NCI-H187 (cell line): ENCODE measurements at places on chromosomes 12 and 14.
A peak's percentile ranks its signal among the peaks of the same experiment; 100 is the strongest.

- DNase-seq, result no peak
Observed at GRCh38 chr14:93648440-93649168, 139.7 kb downstream of the PRIMA1 start.

- no peak for DNase-seq
Observed at GRCh38 chr12:27243006-27243405, 1.1 kb upstream of the STK38L start.

- DNase-seq, result no peak
Observed at GRCh38 chr12:131867471-131867870, 27.0 kb upstream of the ULK1 start.

DNA sequence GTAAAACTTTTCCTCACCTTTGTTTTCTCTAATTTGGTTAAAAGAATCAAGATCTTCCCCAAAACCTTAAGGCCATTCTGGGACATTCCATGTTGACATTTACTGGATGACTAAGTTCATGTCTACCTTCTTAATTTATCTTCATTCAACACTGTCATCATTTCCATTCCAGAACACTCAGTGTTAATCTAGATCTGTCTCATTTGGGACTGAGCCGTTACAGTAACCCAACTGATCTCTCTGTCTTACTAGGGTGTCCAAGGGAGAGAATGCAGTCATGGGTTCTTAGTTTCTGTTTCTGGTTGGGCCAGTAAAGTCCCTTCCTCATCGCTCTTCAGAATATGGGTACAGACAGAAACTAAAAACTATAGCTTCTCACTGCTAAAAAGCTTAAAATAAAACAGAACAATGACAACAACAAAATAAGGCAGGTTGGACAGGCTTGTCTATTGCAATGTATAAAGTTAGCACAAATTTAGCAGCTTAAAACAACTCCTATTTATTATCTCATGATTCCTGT lies 144.8 kb downstream of the ASCL1 start:
- DNase-seq, result no peak

- DNase-seq, result no peak
Observed at GRCh38 chr12:66164349-66164821, 5.4 kb downstream of the TMBIM4 start.

GRCh38 chr12:100490056-100490455 lies 16.4 kb downstream of the NR1H4 start:
- DNase-seq, result no peak

- DNase-seq, result no peak
Observed at GRCh38 chr12:1650260-1650977, 21.4 kb downstream of the WNT5B start.

DNA sequence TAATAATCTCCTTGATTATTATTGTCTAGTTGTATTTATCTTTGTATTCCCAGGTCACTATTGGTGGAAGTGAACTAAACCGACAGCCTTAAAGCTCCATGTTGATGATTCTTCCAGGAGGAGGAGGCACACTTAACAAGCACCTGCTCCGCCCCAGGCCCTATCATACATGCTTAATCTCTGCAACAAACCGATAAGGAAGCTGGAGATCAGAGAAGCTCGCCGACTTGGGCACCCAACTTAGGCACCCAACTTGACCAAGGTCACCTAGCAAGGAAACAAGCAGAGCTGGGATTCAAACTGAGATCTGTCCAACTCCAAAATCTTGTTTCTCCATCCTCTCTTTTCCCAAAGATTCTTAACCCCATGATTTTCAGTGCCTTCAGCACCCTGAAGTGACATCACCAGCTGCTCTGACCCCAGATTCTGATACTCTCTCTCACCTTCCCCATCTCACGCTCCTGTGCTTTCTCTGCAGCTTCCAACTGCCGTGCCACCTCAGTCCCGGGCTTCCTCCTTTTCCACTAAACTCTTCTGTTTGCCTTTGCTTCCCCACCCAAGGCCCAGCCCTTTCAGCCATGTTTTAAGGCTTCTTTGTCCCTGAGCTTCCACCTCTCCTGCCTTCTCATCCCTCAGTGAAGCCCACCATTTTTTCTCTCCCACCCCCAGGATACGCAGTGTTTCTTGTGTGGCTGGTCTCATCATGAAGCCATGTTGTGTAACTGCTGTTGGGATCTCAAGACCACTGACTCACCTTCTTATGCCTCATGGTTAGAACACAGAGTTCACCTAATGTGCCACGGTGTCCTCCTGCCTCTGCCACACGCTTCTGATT lies 6.6 kb upstream of the KRT18 start:
- DNase-seq, result no peak

DNA sequence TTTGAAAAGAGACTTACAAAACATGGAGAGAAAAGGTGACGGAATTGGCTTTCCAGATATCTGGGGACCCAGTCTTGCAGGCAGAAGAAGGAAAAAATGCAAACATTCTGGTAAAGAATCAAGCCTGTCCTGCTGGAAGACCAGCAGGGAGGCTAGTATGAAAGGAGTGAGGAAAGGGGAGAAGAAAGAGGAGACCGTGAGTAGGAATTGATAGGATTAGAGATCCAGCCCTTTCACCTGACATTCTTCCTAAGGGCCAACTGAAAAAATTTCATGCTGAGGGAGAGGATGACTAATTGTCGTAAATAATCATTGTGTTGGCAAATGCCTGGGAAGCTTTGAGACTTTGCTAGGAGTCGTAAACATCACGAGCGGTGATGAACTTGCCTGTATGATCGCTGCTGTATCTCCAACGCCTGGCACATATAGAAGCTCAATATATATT lies 12.1 kb downstream of the BHLHE41 start:
- no peak for DNase-seq

DNA sequence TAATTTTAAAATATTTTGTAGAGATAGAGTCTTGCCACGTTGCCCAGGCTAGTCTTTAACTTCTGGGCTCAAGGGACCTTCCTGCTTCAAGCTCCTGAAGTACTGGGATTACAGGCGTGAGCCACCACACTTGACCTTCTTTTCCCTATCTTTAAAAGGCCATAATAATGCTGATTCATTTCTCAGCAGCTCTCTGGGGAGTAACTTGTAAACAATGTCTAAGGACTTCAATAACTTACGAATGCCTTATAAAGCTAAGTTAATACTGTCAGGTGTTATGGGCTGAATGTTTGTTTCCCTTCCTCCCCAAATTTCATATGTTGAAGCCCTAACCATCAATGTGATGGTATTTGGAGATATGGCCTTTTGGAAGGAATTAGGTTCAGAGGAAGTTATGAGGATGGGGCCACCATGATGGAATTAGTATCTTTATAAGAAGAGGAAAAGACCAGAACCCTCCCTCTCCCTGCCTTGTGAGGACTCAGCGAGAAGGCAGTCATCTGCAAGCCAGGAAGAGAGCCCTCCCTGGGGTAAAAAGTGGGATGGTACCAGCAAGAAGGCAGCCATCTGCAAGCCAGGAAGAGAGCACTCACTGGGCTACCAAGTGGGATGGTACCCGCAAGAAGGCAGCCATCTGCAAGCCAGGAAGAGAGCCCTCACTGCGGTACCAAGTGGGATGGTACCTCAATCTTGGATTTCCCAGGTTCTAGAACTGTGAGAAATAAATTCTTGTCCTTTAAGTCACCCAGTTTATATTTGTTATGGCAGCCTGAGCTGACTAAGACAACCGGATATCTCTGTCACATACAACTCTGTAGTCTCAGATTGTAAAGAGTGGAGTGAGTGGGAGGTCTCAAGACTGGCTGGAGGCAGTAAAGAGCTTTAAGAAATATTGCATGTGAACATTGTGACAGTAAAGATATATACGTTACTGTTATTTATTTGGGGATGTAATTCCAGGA lies 16.3 kb upstream of the YBX3 start:
- DNase-seq, result no peak

DNA sequence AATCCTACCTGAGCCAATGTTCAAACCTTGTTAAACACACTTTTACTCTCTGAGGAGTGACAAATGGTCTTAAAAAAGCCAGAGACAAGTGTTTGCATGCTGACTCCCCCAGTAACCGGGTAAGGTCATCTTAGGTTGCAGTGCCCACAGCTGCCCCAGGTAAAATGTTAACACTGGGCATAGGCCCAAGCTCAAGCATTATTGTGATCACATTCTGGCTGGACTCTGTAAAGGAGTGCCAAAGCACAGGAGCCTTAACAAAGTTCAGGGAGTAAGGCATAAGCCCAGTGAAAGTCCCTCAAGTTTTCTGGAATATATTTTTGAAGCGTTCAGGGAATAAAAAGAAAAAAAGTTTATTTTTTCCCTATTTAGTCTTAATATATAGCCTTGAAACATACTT lies 8.6 kb downstream of the EDDM3A start:
- DNase-seq, result no peak

GRCh38 chr12:122393817-122394216 lies 28.7 kb downstream of the CLIP1 start:
- DNase-seq, result no peak

GRCh38 chr12:49502590-49502989 lies 36.2 kb upstream of the KCNH3 start:
- DNase-seq, result no peak

GRCh38 chr12:131383291-131383690 lies 327.6 kb upstream of the SFSWAP start:
- DNase-seq, result no peak

GRCh38 chr14:23379366-23380196 lies 2.7 kb downstream of the CMTM5 start:
- DNase-seq, result no peak

- DNase-seq, result no peak
Observed at GRCh38 chr14:74472601-74473000, 20.5 kb downstream of the NPC2 start.

GRCh38 chr14:97077253-97077653 lies 280.1 kb downstream of the VRK1 start:
- DNase-seq, result no peak

GRCh38 chr14:66360366-66360926 lies 125.7 kb upstream of the CCDC196 start:
- DNase-seq, result no peak

DNA sequence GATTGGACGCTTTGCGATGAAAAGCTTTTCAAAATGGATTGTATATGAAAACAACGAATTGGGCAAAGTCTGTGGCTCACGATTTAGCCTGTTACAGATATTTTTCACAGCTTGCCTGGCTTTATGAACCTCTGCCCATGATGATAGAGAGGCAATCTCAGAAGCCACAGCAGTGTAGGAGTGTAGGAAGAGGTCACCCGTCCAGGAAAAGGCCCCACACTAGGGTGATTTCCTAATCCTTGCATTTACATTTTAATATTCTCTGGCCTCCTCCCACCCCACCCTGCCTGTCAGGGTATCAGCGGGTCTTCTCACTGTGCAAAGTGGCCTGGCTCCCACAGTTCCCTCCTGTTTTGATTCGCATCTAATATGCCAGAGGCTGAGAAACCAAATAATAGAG lies 81.8 kb upstream of the FOXN3 start:
- no peak for DNase-seq

- DNase-seq, result peak; percentile 80
Observed at GRCh38 chr12:2456813-2457186, 338.0 kb upstream of the FKBP4 start.

- peak; percentile 70 for DNase-seq
Observed at GRCh38 chr12:53174881-53175491, 5.5 kb upstream of the ZNF740 start.

- peak; percentile 69 for DNase-seq
Observed at GRCh38 chr12:108633534-108634248, at the start of gene SELPLG. TSS of gene SELPLG (minus strand) at chr12:108633894. CDS start at chr12:108624307, 9,587 bp downstream.

DNA sequence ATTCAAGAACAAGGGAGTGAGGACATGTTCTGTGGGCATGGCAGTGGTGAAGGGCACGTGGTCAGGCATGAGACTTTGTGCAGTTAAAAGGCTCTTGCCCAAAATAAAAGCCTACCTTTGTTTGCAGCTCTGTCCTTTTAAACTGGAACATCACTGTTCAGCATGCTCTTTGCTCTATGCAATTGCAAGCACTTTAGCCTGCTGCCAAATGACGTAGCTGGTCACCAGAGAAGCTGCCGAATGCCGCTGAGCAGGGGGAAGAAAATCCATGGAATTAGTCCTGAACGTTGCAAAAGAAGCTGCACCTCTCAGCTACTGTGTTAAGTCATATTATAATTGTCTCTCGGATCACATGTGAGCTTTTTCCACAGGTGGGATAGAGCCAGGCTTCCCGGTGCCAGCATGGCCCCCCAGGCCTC lies 176.3 kb upstream of the DIO2 start:
- no peak for DNase-seq

DNA sequence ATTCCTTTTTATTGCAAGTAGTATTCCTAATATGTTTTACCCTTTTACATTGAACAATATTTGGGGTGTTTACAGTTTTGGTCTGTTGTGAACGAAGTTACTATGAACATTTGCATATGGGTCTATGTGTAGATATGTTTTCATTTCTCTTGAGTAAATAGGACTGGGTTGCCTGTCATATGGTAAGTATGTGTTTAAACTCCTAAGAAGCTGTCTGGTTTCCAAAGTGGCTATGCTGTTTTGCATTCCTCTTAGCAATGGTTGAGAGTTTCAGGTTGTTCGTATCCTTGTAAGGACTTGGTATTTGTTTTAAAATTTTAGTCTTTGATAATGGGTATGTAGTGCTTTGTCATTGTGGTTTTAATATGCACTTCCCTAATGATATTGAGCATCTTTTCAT lies 6.3 kb downstream of the METAP2 start:
- no peak for DNase-seq
